ENCODE measurements at places on chromosomes 1 and 21. TPM values are rescaled to one million over a fixed set of nuclear protein-coding genes. Genes with fewer than 3 reads are reported as not detected.

- H3K4me3 ChIP-seq: no peak overlapping the region
- H3K27ac ChIP-seq: peak overlapping the region; percentile 5
- H3K36me3 ChIP-seq: peaks cover 72% of the 10 kb centered on the region
- H3K27me3 ChIP-seq: no peaks in the 10 kb centered on the region
- no peak for DNase-seq
- H3K4me1 ChIP-seq: peaks cover 34% of the 10 kb centered on the region
Measured at GRCh38 chr1:161172776-161173376, 4.4 kb downstream of the B4GALT3 start.

GRCh38 chr1:101079341-101079740 is 53.8 kb upstream of the DPH5 start:
- H3K4me1 ChIP-seq: peaks cover 3% of the 10 kb centered on the region
- H3K27me3 ChIP-seq: no peaks in the 10 kb centered on the region
- H3K36me3 ChIP-seq: no peaks in the 10 kb centered on the region
- no peak overlapping the region for H3K4me3 ChIP-seq

DNA sequence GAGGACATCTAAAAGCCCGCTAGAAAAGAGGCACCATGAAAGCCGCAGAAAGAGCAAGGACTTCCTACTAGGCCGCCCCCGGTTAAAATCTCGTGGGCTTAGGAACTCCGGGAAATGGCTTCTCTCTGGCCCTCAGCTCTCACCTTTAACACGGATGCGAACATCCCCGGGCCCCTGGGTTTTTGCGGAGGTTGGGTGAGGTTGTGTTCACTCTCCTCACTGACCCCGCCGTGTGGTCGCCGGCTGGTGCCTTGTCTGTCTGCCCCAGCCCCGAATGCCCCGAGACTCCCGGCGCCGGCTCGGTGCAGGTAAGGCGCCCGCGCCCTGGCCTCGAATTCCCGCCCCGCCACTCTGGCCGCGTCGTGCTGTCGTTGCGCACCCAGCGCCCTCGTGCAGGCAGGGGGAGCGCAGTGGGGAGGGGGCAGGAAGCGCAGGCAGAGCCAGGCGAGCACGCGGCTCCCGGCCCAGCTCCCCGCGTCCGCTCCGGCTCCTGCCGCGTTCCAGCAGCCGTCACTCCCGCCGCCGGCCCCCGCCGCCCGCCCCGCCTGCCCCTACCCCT is at the start of gene SHISAL2A:
TSS of gene SHISAL2A (plus strand) at position 437 of the 559 bp plus-strand sequence. CDS start 326 bp downstream, outside the sequence.
- H3K36me3 ChIP-seq: no peaks in the 10 kb centered on the region
- peak within 1 kb of the TSS; percentile 67 for H3K27ac ChIP-seq
- H3K27me3 ChIP-seq: peaks cover 28% of the 10 kb centered on the region
- peak within 1 kb of the TSS; percentile 49 for H3K4me3 ChIP-seq
- H3K4me1 ChIP-seq: peaks cover 18% of the 10 kb centered on the region

- no peaks in the 10 kb centered on the region for H3K36me3 ChIP-seq
- no peak overlapping the region for H3K27ac ChIP-seq
- no peaks in the 10 kb centered on the region for H3K4me1 ChIP-seq
- H3K27me3 ChIP-seq: peaks cover 37% of the 10 kb centered on the region
- no peak overlapping the region for H3K4me3 ChIP-seq
Measured at GRCh38 chr1:37020653-37021277, 13.6 kb downstream of the GRIK3 start.

DNA sequence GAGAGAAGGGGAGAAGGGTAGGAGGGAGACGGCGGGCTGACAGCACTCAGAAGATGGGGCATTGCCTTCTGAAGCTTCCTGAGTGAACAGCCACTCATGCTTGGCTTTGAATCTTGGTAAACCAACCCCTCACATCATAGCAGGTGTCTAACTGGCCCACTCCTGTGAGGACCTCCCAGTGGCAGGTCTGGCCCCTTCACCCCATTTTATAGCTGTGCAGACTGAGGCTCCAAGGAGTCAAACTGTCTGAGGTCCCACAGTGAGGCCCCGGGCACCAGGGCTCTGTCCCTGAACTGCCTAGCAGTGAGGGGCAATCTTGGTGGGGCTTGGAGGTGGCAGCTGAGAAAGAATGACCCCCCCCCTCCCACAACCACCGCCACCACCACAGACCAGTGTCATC is 41.0 kb downstream of the SDC3 start:
- H3K36me3 ChIP-seq: no peaks in the 10 kb centered on the region
- no peak for DNase-seq
- H3K4me3 ChIP-seq: no peak overlapping the region
- no peak overlapping the region for H3K27ac ChIP-seq
- H3K27me3 ChIP-seq: no peaks in the 10 kb centered on the region

- no peaks in the 10 kb centered on the region for H3K36me3 ChIP-seq
- no peak for DNase-seq
- no peak overlapping the region for H3K27ac ChIP-seq
- H3K4me3 ChIP-seq: no peak overlapping the region
- no peaks in the 10 kb centered on the region for H3K27me3 ChIP-seq
Measured at GRCh38 chr1:222239130-222239529, 308.8 kb downstream of the HHIPL2 start.

DNA sequence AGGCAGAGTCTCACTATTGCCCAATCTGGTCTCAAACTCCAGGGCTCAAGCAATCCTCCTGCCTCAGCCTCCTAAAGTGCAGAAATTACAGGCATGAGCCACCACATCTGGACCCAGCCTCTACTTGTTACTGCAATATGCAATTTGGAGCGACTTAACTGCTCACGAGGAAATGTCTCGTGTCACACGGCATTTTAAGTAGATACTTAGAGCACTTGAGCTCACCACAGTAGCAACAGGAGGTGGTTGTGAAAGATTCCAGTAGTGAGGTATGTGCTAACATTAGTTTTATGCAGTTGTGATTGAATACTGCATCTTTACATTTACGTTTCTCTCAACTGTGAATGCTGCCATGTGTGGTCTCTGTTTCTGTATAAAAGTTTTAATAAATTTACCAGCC is 5.8 kb upstream of the NDUFV3 start:
- no peaks in the 10 kb centered on the region for H3K36me3 ChIP-seq
- H3K27me3 ChIP-seq: no peaks in the 10 kb centered on the region
- no peak overlapping the region for H3K27ac ChIP-seq
- no peak overlapping the region for H3K4me3 ChIP-seq
- H3K4me1 ChIP-seq: peaks cover 4% of the 10 kb centered on the region

DNA sequence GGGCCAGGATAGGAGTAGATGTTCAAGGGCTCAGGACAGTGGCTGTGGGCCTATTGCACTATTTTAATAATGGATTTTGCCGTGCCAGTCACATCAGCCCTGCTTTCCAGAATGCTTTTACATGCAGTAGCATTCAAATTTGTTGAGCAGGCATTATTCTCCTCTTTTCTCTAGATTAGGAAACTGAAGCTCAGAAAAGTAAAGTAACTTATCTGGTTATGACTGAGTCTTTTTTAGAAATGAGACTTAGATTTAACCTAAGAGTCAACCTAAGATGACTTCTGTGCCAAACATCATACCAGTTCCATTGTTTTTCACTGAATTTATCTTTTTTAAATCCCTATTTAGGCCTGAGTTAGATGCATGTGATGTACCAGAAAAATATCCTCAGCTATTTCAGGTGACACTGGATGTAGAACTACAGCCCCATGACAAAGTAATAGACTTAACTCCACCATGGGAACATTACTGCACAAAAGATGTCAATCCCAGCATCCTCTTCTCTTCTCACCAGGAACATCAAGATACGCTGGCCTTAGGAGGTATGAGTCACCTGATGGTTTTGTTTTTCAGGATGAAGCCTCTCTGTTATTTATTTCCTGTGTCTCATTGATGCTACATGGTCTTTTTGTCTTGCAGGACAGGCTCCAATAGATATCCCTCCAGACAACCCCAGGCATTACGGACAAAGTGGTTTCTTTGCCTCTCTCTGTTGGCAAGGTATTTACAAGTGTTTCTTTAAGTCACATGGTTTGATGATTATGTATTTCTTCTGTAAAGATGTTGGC is 31.4 kb upstream of the LEPR start:
- H3K36me3 ChIP-seq: peaks cover 12% of the 10 kb centered on the region
- no peaks in the 10 kb centered on the region for H3K4me1 ChIP-seq
- H3K4me3 ChIP-seq: no peak overlapping the region
- H3K27me3 ChIP-seq: no peaks in the 10 kb centered on the region

DNA sequence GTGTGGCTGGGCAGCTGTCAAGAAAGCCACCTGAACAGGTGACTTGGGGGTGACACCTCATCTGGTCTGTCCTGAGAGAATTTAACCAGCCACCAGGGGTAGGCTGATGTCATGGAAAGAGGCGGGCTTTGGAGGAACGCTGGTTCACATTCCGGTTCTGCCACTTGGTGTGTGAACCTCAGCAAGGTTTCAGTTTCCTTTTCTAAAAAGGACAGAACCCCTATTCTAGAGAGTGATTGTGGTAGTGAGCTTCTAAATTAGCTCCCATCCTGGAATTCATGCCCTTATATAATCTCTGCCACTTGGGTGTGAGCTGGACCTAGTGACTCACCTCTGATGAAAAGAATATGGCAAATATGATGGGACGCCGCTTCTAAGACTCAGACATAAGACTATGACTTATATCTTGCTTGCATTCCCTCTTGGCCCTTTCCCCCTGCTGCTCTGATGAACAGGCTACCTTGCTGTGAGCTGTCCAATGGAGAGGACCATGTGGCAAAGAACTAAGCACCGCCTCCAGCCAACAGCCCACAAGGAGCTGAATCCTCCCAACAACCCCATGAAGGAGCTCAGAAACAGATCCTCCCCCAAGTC is 332.1 kb downstream of the RRAGC start:
- H3K4me3 ChIP-seq: no peak overlapping the region
- peaks cover 5% of the 10 kb centered on the region for H3K27me3 ChIP-seq
- peaks cover 9% of the 10 kb centered on the region for H3K4me1 ChIP-seq
- DNase-seq: peak; percentile 59
- no peak overlapping the region for H3K27ac ChIP-seq
- no peaks in the 10 kb centered on the region for H3K36me3 ChIP-seq

- H3K27me3 ChIP-seq: no peaks in the 10 kb centered on the region
- H3K4me3 ChIP-seq: no peak overlapping the region
- no peaks in the 10 kb centered on the region for H3K4me1 ChIP-seq
Measured at GRCh38 chr1:117582451-117582850, 23.4 kb upstream of the TENT5C start.

GRCh38 chr21:41641821-41642701 is 124.8 kb downstream of the RIPK4 start:
- no peaks in the 10 kb centered on the region for H3K27me3 ChIP-seq
- no peaks in the 10 kb centered on the region for H3K36me3 ChIP-seq
- peak overlapping the region; percentile 60 for H3K27ac ChIP-seq
- H3K4me1 ChIP-seq: no peaks in the 10 kb centered on the region

DNA sequence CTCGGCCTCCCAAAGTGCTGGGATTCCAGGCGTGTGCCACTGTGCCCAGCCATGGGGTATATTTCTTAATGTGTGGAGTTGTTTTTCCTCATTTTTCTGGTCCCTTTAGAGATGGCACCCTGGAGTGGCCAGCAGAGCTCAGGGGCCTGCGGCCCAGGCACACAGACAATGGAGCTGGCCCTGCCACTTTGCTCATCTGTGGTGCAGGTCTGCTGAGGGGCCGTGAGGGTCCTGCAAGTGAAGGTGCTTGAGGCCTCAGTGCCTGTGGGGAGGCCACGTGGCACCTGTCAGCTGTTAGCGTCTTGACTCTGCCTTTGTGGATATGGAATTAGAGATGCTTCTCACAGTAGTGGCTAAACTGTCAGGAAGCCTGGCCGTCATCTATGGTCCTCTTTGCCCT is 7.5 kb downstream of the COL18A1 start:
- DNase-seq: no peak
- H3K4me1 ChIP-seq: peaks cover 7% of the 10 kb centered on the region
- H3K36me3 ChIP-seq: no peaks in the 10 kb centered on the region
- no peak overlapping the region for H3K27ac ChIP-seq
- H3K27me3 ChIP-seq: peaks cover 8% of the 10 kb centered on the region
- H3K4me3 ChIP-seq: no peak overlapping the region

SPRR2E gene
- not detected for total RNA-seq

RUNX3 gene
- 13.1 TPM for total RNA-seq
